Naive thymus-derived CD8-positive, alpha-beta T cell (primary cell): ENCODE measurements at places on chromosomes 2 and 18.

GRCh38 chr2:237210297-237210696 is 124.6 kb downstream of the COPS8 start:
- no peaks in the 10 kb centered on the region for H3K27me3 ChIP-seq
- H3K4me3 ChIP-seq, result no peak overlapping the region
- no peak for DNase-seq
- no peaks in the 10 kb centered on the region for H3K4me1 ChIP-seq
- no peak overlapping the region for H3K27ac ChIP-seq

DNA sequence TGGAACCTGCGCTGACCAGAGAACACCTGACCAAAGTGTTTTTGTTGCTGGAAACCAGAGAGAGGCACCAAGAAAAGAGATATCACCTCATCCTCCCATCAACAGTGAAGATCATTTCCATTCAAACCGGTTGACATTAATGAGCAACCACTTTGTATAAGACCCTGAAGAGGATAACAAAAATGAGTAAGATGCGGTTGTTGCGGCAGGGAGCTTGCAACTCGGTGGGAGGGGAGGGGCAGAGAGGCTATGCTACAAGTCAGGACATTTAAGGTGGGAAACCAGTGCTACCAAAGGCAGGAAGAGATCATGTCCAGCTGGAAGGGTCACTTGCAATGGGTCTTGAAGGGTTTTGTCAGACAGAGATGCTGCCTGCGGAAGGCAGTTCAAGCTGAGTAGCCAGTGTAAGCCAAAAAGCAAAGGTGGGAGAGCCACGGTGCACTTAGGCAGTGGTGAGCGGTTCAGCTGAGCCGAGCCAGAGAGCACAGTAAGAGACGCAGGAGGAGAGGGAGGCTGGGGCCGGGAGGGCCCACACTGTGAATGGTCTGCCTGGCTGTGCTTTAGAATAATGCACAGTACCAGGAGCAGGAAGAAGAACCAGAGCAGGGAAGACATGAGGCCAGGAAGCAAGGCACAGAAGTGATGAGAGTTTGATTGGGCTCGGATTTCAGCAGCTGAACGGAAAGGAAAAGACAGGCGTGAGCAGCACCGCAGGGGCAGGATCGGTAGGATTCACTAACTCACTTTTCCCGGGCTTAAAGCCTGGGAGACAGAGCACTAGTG is 24.4 kb upstream of the DTNB start:
- no peak overlapping the region for H3K4me3 ChIP-seq
- H3K36me3 ChIP-seq, result no peaks in the 10 kb centered on the region
- no peaks in the 10 kb centered on the region for H3K27me3 ChIP-seq
- peaks cover 6% of the 10 kb centered on the region for H3K4me1 ChIP-seq

DNA sequence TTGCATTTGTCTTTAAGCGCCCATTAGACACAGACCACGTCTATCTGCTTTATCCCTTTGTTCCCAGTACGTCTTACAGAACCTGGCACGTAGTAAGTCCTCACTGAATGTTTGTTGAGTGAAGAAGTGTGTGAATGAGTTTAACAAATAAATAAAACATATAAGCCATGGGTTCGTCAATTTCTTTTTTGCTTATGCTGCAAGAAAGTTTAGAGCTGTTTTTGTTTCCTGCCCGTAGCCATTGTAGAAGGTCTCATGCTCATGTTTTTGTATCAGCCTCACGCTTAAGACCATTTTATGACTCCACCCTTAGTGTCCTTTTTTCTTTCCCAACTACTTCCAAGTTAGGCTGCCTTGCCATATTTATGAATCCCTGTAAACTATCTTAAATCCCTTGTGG is 2.5 kb downstream of the ADD2 start:
- H3K4me1 ChIP-seq, result peaks cover 22% of the 10 kb centered on the region
- no peak for DNase-seq
- peaks cover 7% of the 10 kb centered on the region for H3K27me3 ChIP-seq
- no peak overlapping the region for H3K4me3 ChIP-seq
- H3K27ac ChIP-seq, result no peak overlapping the region

DNA sequence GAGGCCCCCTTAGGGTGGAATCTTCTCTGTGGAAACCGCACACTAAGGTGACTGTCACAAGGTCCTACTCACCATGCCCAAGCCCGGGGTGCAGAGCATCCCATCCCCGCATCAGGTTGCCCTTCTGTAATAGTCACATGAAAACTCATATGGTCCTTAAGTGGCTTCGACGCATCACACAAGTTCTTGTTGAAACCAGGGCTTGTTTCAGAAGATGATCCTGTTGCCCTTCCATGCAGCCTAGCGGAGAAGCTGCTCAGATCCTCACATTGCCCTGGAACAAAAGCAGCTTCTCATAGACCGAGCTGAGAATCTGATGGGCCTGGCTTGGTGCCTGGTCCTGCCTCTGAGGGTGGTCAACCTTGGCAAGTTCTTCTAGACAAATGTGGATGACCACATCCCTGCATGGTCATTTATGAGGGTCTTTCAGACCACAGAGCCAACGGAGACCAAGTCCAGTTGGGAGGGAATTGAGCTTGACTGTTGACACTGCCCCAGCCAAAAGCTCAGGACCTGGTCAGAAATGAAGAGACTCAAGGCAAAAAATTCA is 54.1 kb downstream of the PDCL3 start:
- H3K27me3 ChIP-seq, result no peaks in the 10 kb centered on the region
- no peak for DNase-seq
- H3K36me3 ChIP-seq, result no peaks in the 10 kb centered on the region

GRCh38 chr18:68034296-68034695 is 517.8 kb upstream of the DSEL start:
- H3K27me3 ChIP-seq, result peaks cover 1% of the 10 kb centered on the region
- no peaks in the 10 kb centered on the region for H3K36me3 ChIP-seq
- no peaks in the 10 kb centered on the region for H3K4me1 ChIP-seq

DNA sequence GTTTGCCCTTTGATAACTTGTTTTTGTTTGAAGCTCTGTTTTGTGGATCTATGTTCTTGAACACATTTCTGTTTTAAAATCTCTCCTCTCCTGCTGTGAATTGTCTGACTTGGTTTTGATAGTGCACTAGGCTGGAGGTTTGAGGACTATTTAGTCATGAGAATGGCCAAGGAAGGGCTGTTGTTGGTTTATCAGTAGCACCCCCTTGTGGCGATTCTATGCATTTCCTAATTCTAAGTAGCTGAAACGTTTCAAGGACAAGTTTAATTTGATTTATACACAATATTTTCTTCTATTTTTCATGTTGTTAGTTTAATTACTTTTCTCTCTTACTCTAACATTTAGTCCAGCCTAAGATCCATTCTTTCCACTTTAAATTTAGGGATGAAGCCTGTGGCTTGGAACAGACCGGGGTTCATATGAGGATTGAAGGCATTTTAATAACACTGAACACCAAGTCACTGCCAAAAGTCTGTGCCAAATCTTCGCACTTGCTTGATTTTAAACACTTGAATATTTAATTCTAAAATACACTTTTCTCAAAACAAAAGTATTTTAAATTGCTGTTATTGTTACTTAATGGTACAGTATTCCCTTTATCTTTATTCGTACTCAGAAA is 166.0 kb downstream of the SOCS6 start:
- H3K27ac ChIP-seq, result no peak overlapping the region
- peaks cover 4% of the 10 kb centered on the region for H3K27me3 ChIP-seq
- no peaks in the 10 kb centered on the region for H3K36me3 ChIP-seq
- no peak overlapping the region for H3K4me3 ChIP-seq
- H3K4me1 ChIP-seq, result no peaks in the 10 kb centered on the region

DNA sequence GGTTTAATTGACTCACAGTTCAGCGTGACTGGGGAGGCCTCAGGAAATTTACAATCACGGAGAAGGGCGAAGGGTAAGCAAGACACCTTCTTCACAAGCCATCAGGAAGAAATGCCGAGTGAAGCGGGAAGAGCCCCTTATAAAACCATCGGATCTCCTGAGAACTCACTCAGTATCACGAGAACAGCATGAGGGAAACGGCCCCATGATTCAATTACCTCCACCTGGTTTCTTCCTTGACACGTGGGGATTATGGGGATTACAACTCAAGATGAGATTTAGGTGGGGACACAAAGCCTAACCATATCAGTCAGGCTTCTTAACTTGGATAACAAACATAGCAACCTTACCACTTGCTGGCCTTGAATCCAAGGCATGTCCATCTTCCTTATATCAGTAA is 289.0 kb upstream of the STON1 start:
- no peaks in the 10 kb centered on the region for H3K36me3 ChIP-seq
- peaks cover 9% of the 10 kb centered on the region for H3K4me1 ChIP-seq
- no peaks in the 10 kb centered on the region for H3K27me3 ChIP-seq
- H3K4me3 ChIP-seq, result no peak overlapping the region

GRCh38 chr2:2057125-2057721 is 273.9 kb downstream of the MYT1L start:
- H3K36me3 ChIP-seq, result no peaks in the 10 kb centered on the region
- H3K27ac ChIP-seq, result peak overlapping the region; percentile 86
- peaks cover 10% of the 10 kb centered on the region for H3K4me1 ChIP-seq

DNA sequence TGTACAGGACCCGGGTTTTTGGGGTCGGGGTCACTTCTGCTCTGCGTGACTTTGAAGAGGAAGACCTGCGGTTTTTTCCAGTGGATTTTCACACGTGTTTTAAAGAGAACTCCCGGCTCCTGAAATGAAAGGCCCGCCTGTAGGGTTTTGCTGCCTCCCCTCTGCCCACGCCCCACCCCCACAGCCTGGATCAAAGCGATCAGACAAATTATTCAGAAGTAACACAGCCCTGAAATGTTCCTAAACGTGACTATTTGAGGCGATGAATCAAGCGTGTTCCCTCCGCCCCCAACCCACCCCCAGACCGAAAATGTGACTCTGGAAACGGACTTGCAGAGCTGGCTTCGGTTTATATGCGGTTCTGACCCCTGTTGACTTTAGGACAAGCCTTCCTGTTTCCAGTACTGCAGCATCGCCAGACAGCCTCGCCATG is 28.7 kb upstream of the SMIM21 start:
- H3K4me1 ChIP-seq, result peaks cover 9% of the 10 kb centered on the region
- H3K27me3 ChIP-seq, result peaks cover 62% of the 10 kb centered on the region
- DNase-seq, result no peak
- H3K4me3 ChIP-seq, result peak overlapping the region; percentile 82
- H3K27ac ChIP-seq, result no peak overlapping the region

DNA sequence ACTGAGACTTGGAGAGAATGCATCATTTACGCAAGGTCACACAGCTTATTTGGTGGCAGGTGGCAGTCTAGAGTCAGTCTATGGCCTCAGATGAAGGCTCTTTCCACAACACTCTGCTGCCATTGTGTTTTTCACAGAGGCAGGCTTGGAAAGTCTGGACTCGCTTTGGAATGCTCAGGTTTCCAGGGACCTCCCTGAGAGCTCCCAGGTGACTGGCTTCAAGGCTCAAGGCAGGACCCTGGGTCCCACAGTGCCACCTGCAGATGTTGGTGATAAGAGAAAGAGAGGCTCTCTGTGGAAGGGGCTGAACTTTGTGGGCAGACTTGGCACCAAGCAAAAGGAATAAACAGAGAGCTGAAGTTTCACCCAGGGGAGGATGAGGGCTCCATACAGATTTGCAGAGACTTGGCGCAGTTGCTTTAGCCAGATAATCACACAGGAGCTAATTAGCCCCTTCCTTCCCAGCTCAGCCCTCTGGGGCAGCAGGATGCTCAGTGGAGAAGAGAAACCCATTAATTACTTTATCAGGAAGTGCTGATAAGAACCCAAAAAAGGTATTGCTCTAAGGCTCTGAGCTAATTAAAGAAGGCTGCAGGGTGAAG is 103.5 kb downstream of the LBH start:
- no peaks in the 10 kb centered on the region for H3K36me3 ChIP-seq
- peaks cover 92% of the 10 kb centered on the region for H3K4me1 ChIP-seq
- H3K27ac ChIP-seq, result peak overlapping the region; percentile 95
- no peaks in the 10 kb centered on the region for H3K27me3 ChIP-seq
- peak overlapping the region; percentile 83 for H3K4me3 ChIP-seq
- no peak for DNase-seq

DNA sequence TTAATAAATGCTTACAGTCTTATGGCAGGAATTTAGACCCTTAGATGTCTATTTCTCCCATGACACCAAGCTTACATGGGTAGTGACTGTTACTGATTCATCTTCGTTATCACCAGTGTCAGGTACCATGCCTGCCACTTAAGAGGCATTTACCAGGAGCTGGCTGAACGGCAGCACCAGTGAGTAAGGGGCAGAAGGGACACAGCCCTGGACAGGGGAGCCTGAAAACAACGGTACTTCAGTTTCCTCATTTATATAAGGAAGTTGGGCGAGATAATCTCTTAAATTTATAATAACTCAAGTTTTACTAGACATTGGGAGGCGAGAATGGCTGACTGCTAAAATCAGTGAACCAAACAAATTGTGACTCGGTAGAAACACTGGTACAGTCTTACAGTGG is 1.2 kb downstream of the COA5 start:
- no peaks in the 10 kb centered on the region for H3K27me3 ChIP-seq
- peaks cover 68% of the 10 kb centered on the region for H3K4me1 ChIP-seq
- H3K4me3 ChIP-seq, result peak overlapping the region; percentile 87
- H3K27ac ChIP-seq, result peak overlapping the region; percentile 92
